ENCODE measurements at places on chromosomes 11 and 22.

GRCh38 chr11:36566407-36567053 lies 1.3 kb upstream of the RAG1 start:
- no peak for DNase-seq

- DNase-seq, result no peak
Measured at GRCh38 chr11:134125507-134125906, 56.6 kb downstream of the JAM3 start.

GRCh38 chr11:25658916-25659315 lies 673.0 kb upstream of the ANO3 start:
- DNase-seq, result no peak

DNA sequence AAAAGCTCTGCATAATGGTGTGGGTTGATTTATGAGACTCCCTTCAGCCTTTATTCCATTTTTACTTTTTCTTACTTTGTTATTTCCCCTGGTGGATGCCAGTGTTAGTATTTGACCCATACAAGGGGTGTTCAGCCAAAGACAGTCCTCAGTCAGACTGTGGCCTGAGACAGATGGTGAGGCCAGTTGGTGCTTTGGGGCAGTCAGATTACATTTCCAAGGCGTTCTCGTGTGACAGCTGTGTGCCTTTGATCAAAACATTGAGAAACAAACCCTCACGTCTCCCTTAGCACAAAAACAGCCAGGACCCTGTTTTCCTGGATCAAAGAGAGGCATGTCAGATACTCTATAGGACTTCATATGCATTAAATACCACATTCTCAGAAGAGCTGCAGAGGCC lies 31.3 kb upstream of the SLN start:
- DNase-seq, result no peak

DNA sequence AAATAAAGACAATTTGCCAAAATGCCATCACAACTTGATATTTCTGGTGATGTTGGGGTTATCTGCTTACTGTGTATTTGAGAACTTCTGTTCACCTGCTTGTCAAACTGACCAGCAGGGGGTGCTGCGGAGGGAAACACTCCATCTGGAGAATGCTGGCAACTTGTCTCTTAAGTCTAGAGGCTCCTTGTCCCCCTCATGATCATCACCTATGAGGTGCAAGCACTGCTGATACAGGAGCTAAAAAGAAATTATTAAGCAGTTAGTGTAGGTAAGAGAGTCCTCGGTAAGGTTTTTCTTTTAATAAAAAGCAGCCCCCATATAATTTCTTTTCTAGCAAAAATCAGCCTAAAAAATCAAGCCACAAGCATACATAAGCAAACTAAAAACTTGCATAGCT lies 32.7 kb upstream of the GLYATL1B start:
- DNase-seq, result peak; percentile 32

All from stimulated activated CD8-positive, alpha-beta memory T cell treated with anti-CD3 and anti-CD28 coated beads, Interleukin-4, amount 100 ng/mL, for 1 hour (primary cell).